ENCODE measurements at places on chromosomes 7 and 10.
A peak's percentile ranks its signal among the peaks of the same experiment; 100 is the strongest.

GRCh38 chr10:86339226-86339865, 27.2 kb downstream of the GRID1 start:
- DNase-seq: no peak

DNA sequence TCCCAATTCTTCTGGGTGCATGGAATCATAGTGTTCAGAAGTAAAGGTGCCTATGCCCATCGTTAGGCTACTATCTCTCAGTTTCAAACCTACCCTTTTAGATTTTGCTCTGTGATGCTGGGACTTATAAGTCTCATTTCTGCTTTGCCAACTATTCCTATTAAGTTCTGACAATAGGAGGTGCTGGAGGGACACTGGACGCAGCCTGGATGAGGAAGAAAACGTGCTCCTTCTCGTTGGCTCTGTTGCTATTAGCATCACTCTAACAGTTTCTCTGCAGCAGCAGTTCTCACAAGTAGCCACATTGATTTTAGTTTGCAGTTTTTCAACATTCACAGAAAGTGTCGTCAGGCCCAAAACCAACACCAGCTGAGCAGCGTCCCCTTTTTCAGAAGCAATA, 72.4 kb downstream of the ABCC2 start:
- DNase-seq: peak; percentile 31

- no peak for DNase-seq
Observed at GRCh38 chr10:73965890-73966768, 31.8 kb upstream of the VCL start.

- no peak for DNase-seq
Observed at GRCh38 chr10:70672165-70673042, at the start of gene ADAMTS14. Gene ADAMTS14 (plus strand): TSS chr10:70672506. CDS start chr10:70672803, 297 bp downstream.

DNA sequence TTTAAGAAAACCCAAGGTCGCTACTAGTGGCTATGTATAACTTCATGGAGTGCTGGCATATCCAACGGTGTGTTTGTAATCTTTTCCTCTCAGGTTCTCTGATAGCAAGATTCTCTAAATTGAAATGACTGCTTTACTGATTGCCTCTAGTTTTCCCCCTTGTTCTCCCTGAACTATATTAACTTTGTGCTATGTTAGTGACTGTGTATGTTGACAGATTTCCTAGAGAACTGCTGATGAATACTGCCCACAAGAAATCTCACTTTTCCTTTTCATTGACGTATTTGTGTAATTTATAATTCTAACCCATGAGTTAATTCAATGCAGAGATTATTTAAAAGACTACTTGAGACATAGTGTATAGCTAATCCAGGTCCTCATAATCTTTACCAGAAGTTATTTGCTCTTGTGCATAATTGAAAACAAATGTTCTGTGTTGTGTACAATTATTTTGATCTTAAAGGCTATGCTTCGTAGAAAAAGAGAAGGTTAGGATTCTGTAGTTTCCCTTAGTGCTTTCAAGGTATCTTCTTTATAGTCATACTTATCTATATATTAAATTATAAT, 70.6 kb upstream of the GLCCI1 start:
- DNase-seq: no peak

DNA sequence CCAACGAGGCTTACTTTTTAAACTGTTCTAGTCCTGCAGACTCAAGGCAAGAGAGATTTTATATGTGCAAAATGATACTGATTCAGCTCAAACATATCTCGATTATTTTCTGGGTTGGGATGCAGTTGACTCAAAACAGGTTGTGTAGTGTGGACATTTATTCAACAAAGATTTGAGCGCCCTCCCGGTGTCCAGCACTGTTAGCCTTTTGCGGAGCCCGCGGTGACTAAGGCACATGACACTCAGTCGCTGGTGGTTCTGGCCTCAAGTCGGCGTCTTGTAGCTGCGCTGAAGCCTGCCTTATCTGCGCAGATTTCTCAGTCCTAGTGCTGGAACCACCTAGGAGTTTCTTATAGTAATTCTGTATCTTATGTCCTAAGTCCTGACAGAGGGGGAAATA, 938 bp upstream of the CADPS2 start:
- no peak for DNase-seq

- DNase-seq: no peak
Observed at GRCh38 chr10:104433669-104434068, 80.0 kb downstream of the CFAP58 start.

DNA sequence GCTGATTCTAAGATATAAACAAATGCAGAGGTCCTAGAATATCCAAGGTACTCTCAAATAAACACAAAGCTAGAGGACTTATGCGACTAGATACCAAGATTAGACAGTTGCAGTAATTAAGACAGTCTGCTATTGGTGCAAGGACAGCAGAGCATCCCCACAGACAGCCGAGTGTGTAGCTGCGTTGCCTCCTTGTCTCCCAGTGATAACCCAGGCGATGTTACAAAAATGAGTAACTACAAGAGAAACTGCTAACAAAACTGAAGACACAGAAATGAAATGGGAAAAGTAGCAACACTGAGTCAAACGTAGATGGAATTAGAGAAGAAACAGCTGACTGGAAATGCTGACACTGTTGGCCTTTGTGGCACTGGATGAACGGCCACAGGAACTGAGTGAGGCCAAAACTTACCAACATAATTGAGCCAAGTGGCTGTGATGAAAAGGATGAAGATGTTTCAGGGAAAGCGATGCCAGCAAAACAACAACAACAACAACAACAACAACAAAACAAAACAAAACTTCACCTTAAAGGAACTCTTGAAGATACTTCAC, 54.3 kb downstream of the BAIAP2L1 start:
- DNase-seq: no peak
